ENCODE measurements at places on chromosomes 6 and 20. TPM values are rescaled to one million over a fixed set of nuclear protein-coding genes. Genes with fewer than 3 reads are reported as not detected.
A peak's percentile ranks its signal among the peaks of the same experiment; 100 is the strongest.

The SLC12A5 gene
- not detected for total RNA-seq

The PI16 gene
- not detected for total RNA-seq

The GNAS-AS1 gene
- 1.3 TPM for total RNA-seq

The TMEM30A gene
- total RNA-seq: 96.9 TPM

DNA sequence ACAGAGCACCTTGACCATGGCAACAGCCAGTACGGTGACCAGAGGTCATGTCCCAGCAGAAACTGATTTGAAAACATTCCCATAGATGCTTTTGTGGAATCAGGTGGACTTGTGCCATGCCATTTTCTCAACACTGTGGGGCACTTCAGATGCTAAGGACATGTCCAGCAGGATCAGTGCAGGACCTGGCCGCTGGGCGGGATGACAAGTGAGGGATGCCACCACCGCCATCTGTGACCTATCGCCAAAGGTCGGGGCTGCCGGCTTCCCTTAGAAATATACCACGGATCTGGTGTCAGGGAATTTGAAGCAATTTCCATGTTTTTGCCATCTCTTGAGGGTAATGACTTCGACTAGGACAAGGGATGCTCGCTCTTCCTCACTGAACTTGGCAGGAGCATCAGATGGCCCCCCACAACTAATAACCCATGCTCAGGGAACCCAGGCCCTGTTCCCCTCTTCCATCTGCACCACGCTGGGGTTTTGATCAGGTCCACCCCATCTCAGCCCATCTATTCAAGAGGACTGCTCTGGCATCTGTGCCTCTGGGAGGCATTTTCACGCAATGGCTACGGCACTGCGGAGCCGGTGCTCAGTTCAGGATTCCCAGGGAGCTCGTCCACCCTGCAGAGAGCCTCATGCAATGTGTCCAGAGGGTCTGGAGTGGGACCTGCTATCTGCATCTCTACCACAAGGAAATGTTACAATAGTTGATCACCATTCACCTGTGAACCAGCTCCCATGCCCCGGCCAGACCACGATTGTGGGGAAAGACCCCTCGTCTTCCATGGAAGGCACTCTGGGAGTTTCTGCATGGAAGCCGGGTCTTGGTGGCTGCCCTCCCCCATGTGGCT, 302.6 kb downstream of the TAF4 start:
- no peak for DNase-seq

DNA sequence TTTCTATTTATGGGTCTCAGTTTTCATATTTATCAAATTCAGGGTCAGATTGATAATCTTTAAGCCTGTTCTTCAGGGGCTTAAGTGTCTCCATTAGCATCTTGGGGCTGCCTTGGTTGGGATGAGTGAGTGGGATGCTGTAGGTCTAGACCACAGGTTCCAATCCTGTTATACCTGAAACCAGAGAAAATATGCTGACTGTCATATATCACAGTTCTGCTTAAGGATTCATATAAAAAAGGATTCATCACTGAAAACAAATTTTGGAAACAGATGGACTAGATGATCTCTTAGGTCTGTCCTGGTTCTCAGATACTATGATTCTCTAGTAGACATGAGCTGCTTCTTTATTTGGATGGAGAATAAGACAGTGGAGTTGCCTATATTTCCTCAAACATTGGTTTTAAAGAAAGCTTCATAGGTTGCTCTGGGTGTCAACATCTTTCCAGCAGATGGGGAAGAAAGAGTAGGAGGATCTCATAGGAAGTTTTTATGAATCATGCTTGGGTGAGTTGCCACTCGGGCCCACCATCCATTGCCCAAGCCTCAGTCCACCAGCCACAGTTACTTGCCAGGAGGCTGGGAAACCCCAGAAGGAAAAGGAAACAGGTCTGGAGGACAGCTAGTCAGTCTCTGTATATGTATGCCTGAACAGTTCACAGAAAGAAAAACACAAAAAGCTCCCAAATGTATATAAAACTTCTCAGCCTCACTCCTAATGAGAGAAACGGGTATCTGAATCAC, 42.9 kb upstream of the MAP7 start:
- DNase-seq: peak; percentile 71

- no peak for DNase-seq
Measured at GRCh38 chr20:2618815-2619214, 33.6 kb upstream of the NOP56 start.

DNA sequence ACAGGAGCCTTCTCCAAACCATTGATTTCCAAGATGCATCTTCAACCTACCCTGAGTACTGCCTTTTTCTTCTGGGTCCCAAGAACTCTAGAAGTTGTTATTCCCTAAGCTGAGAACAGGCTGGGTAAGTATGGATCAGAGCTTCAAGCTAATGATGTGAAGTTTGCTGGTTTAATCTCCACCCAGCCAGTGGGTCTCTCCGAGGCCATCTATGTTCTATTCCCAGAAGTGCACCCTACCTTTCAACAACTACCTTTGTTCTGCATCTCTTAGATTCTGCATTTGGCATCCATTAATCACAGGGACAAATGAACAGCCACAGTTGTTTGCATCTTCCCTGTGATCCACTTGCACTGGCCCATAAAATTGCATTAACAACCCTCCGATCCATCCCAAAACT, 246.2 kb downstream of the HIVEP2 start:
- DNase-seq: no peak

Measured in bronchial epithelial cell (primary cell).